ENCODE measurements at places on chromosomes 12 and 14.
A peak's percentile ranks its signal among the peaks of the same experiment; 100 is the strongest.

GRCh38 chr14:34583525-34583924, 44.0 kb upstream of the EAPP start:
- DNase-seq = peak; percentile 22

- no peak for DNase-seq
Measured at GRCh38 chr12:3084742-3085141, 7.6 kb downstream of the TSPAN9 start.

GRCh38 chr14:74142523-74142922, 57.8 kb downstream of the LIN52 start:
- no peak for DNase-seq

DNA sequence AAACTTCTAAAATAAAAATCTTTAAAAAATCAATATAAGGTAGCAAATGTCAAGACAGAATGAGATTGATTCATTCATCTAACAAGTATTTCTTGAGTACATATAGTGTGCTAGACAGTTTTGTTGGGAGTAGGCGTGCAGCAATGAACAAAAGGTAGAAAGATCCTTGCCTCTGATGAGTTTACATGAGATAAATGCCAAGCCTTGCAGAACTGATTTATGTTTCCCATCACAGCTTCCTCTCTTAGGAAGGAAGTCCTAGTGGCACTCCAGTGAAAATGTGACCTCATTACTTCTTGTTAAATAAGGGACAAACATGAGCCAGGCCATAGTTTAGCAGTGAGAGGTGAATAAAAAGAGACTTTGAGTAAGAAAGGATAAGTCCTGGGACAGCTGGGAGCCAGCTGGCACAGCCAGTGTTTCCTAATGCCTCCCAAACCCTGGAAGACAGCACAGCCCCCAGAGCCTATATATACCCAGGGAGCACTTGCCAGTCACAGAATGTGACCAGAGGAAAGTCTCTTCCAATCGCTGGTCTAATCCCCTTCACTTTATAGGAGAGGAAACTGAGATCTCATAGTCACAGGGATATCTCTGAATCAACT, 4.7 kb upstream of the COCH start:
- no peak for DNase-seq

DNA sequence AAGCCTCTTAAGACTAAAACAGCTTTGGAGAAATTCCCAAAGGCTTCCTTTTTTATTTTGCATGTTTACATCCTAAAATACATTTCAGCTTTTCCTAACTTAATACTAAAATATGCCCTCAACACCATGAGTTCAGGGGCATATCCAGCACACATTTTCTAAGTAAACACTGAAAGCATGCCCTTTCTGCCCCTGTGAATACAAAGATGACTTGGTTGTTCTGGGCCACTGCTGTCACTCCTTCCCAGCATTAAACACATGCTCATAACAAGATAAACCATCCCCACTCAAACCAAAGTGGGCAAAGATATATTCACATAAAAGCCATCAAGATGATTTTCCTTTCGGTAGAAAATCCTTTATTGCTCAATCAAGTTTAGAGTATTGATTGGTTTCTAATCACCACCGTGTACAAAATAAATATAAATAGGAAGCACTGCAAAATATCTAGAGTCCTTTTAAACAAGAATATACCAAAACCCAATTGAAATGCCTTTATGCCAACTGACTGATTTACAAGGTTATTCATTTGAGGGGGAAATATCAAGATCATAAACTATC, 1.9 kb downstream of the CCNB1IP1 start:
- DNase-seq = no peak

DNA sequence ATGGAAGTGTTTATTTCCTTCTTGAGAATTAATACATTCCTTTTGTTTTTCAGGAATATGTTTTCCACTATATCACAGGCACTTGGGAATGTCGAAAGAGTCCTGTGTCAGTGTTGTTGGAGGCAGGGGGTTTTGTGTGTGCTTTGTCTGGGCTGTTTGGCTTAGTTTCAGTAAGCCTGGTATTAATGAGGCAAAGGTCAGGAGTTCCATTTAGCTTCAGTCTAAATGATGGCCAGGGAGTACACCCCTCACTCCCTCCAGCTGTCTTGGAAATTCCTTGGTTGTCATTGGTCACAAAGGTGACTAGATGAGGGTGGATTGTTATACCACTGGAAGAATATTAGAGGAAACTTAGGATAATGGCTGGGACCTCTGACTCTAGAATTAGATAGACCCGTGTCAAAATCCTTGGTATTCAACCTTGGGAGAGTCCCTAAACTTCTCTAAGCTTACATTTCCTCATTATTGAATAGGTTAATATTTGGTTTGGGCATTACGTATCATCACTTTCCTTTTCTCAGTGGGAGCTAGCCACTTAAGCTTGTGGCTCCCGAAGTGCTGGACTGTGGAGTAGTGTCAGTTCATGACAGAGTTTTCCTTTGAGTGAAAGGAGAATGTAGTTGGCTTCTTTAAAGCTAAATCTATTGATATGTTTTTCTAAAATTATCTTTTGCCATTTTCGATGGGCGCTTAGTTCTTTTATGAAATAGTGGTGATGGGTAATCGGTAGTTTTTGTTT, 5.2 kb downstream of the FRS2 start:
- no peak for DNase-seq

DNA sequence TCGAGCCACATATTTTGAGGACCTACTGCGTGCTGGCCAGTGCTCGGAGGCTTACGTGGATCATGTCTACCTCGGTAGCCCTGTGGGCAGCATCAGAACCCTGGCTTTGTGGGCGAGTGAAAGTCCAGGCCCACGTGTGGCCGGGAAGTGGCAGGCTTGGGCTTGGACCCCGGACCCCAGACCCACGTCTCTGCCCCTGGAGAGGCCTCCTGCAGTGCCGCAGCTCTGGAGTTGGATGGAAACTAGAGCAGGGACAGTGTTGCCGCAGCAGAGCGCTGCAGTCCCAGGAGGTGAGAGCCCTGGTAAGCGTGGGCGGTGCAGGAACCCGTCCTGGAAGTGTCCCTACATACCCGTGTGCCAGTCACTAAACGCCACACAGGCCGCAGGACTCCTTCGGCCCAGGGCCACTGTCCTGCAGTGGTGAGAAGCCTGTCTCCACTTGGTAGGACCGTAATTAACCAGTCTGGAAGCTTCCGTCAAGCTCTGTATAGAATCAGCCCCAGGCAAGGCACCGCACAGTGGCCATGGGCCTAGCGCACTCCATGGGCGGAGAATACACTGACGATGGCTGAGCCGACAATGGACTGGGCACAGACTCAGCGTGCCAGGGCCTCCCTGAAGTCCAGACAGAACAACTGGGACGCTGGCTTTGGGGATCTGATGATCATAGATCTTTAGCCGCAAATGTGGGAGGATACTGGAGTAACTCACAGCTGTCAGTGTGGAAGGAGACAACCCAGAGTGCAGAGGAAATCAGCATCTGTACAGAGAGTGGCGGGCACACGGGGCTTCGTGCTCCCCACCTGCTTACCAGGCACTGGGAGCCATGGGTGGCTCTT, 219.5 kb downstream of the KIF26A start:
- DNase-seq = no peak

All from activated CD8-positive, alpha-beta memory T cell treated with anti-CD3 and anti-CD28 coated beads, Interleukin-2, amount 50 U/mL, for 48 hours (primary cell).